ENCODE measurements at places on chromosomes 12 and 14.

- no peak for DNase-seq
Observed at GRCh38 chr14:100274250-100274649, 32.0 kb downstream of the SLC25A29 start.

- DNase-seq = no peak
Observed at GRCh38 chr14:67644428-67644827, 24.7 kb downstream of the ARG2 start.

- DNase-seq = no peak
Observed at GRCh38 chr14:53912021-53912420, 44.6 kb downstream of the BMP4 start.

DNA sequence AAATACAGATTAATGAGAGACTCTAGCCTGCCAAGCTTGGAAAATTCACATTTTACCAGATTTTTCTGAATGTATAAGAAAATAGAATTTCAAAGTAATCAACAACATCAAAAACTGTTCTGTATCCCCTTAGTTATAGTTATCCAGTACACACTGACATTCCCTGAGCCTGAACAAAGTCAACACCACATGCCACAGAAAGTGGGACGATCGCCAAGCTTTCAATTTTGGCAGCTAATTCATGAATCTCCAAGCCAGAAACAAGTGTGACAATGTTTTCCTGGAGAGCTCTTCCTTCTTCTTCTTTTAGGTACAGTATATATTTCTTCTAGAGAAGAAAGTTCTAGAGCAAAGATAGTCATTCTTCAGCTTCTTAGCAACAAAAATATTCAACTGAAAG lies 290.2 kb downstream of the PRKD1 start:
- no peak for DNase-seq

- DNase-seq = no peak
Observed at GRCh38 chr12:87363497-87364084, 665.6 kb downstream of the C12orf50 start.

DNA sequence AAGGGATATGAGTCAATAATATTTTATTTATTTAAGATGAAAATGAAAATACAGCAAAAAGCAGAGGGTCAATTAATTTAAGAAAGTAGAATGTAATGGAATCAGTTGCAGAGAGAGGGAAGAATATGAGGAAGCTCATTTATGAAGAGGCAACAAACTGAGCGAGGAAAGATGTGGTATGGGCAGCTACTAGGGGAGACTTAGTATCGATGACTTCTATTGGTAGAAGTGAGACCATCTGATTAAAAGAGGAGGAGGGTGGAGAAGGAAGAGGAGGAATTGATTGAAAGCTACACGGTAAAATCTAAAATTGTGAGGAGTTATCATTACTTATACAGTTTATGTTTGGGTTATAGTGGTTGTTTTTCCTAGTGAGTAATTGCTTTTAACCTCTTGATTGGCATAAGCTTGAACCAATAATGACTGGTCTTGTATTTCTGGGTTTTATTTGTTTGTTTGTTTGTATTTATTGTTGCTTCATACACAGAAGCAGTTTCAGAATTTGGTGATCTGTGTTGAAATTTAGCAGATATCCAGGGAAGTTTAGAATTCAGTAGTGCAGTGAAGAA lies 121.0 kb downstream of the LRRIQ1 start:
- no peak for DNase-seq

GRCh38 chr12:45279931-45280830 lies 64.3 kb downstream of the ANO6 start:
- no peak for DNase-seq

- no peak for DNase-seq
Observed at GRCh38 chr12:180445-180844, 33.5 kb downstream of the SLC6A12 start.

GRCh38 chr12:8742501-8742900 lies 44.7 kb downstream of the RIMKLB start:
- no peak for DNase-seq

DNA sequence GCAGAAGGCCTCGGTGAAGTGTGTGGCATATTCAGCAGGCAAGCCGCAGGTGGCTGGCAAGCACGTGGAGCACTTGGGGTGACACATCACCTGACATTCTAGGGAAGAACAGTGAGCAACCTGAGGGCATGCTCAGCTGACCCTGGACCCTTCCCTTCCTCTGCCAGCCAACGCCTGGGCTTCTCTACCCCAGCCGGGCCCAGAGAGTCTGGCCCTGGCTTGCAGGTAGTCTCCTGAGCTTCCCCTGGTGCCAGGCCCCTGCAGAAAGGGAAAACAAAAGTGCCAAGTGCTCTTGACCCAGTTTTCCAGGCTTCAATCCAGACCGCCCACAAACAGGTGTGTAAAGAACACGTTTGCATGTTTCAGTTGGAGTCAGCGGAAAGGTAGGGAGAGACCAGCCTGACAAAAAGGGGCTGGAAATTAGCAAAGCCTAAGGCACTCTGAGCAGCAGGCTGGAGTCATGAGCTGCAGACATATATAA lies 45.7 kb downstream of the PRKAB1 start:
- no peak for DNase-seq

DNA sequence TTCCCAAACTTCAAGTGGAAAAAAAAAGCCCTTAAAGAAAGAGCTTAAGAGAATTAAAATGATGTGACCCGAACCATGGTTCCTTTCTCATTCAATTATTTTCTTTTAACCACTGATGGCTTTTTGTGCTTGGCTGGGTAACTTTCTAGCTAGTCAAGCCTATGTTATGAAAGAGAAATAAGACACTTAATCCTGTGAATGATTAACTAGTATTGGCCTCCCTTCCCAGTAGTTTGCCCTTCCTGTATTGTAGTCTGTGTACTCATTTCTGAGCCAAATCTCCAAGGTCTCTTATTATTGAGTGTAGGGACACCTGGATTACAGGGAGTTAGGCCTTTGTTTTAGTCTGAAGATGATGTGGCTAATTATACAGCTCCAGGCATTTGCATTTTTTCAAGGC lies 353.0 kb downstream of the RAD51B start:
- no peak for DNase-seq

DNA sequence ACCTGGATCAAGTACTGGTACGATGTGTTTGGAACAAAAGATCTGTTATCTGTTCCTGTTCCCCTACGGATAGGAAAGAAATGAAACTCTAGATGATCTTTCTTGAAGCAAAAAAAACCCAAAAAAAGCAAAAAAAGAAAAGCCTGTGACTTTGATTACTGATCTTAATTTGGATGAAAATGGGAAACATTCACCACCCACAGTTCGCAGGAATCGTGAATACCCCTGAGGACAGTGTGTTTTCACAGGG lies 138.7 kb upstream of the LMNTD1 start:
- DNase-seq = no peak

DNA sequence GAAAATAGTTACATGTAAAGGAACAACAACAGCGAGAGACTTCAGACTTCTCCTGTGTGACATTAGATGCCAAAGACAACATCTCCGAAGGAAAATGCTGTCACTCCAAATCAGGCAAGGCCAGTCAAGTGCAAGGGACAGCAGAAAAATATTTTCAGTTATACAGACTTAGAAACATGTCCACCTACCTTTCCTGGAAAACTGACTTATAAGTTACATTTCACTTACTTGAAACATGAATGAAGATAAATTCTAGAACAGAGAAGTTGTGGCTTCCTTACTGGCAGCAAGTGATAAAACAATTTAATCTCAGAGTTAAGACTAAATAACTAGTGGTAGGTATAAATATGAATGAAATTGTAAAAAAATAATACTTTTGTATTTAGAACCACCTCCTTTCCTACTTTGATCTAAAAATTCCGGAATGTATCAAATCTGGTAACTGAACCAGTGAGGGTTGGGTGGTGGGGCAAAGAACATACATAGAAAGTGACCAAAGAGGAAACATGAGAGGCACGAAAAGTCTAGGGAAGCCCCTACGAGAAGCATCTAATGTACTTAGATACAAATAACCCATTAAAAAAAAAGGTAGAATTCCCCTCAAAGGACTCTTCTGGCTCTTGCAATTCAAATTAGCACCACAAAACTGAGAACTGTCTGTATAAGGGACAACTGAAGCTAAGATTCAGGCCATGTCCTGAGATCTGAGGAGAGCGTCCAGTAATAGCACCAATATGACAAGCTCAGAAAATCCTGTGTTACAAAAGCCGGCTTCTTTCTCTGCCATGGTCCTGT lies 21.2 kb downstream of the MTHFD1 start:
- no peak for DNase-seq

DNA sequence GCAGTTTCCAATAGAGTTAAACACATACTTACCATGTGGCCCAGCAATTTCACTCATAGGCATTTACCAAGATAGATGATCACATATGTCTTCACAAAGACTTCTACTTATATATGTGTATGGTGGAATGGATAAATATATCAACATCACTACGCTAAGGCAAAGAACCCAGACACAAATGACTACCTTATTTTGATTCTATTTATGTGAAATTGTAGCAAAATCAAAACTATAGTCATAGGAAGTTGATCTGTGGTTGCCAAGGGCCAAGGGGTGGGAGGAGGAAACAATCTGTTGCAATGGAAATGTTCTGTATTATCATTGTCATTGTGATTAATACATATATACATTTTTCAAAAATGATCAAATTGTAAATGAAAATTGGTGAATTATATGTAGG lies 47.7 kb upstream of the ANP32D start:
- no peak for DNase-seq

- no peak for DNase-seq
Observed at GRCh38 chr12:121167232-121167820, 34.6 kb downstream of the P2RX7 start.

DNA sequence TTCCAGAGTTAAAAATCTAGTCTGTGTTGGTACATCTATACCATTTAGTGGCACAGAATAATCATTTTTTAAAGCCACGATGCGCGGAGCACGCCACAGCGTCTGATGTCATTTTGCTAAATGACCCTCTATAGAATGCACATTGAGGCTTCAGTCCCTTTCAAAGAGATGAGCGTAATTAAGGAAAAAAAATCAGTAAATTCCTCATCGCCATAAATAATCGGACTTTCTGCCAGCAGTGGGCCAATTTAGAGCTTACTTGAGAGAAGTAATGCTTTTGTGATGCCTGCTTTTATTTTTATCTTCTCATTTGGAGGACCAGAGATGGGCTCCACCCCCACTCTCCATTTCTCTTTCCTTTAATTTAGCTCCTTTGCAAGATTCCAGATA lies 4.0 kb downstream of the ASCL1 start:
- peak; percentile 71 for DNase-seq

GRCh38 chr12:5348057-5348456 lies 83.9 kb upstream of the NTF3 start:
- no peak for DNase-seq

DNA sequence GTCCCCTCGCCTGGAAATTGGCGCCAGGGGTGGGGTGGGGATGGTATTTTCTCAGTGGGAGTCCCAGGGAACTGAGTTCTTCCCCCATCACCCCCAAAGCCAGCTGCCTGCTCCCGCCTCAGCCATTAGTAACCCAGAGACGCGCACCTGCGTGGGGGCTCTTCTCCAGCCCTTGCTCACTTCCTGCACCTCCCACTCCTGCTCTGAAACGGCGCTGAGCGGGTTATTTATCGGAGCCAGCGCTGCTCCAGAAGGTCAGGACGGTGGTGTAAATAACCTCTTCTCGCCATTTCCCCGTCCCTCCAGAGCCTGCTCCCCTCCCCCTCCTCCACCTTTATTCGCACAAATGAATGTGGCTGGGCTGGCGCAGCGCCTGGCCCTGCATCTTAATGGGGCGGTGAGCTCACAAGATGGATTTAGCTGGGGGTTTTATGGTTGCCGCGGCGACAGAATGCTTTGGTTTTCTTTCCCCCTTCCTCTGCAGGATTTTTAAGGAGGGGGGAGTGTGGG lies 12.2 kb downstream of the GPR84 start:
- DNase-seq = no peak

DNA sequence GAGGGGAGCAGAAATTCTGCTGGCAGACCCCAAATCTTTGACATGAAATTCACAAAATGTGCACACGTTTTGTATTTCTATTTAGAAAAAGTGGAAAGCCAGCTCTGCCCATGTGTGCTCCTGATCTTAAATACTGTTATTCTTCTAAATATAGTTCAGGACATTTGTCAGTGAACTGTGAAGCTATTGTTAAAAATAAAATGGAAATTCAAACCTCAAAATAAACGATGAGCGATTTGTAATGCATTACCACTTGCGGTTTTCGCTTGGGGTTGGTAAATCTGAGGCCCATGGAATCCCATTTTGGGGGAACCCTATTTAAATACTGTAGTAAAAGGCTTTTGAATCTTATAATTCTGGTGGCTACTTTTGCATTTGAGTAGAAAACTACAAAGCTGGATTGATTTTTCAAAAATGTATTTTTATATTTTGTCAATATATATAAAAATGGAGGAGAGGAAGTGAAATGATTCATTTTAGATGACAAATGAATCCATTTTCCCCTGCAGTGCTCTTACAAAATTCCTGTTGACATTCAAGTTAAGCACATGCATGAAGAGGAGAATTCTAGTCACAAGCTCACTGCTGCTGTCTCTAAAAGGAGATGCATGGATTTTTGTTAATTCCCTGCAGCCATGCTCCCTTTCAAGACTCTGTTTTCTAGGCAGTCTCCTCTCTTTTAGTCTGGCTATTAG lies 47.1 kb downstream of the FLRT2 start:
- DNase-seq = no peak

- DNase-seq = no peak
Observed at GRCh38 chr12:94152292-94153078, 4.1 kb downstream of the PLXNC1 start.

DNA sequence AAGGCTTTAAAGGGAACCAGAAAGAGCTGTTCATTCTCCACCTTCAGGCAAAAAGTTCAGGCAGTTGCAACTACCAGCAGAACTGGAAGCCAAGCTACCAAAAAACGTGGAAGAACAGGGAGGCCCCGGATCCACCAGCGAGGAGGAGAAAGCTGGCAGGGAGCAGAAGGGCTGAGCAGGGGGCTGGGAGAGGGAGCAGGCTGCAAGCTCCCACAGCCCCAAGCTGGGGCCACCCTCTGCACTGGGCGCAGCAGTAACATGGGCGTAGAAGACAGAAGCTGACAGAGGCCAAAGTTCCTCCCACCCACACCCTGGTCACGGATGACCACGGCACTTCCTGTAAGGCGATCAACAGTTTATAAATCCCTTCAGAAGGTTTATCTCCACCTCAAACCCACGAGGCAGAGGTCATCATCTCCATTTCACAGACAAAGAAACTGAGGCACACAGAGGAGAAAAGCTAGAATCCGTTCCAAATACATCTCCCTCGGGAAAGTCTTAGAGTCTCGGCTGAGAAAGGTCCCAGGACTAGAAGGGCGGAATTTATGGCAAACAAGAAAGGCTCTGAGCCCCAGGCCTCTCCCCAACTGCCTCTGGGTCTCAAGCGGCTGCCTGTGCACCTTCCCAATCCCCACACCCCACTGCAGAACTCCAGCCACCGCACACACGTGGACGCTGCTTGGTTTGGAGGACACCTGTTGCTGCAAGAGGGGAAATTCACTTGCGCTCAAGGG lies 1.8 kb downstream of the CCDC85C start:
- DNase-seq = no peak

DNA sequence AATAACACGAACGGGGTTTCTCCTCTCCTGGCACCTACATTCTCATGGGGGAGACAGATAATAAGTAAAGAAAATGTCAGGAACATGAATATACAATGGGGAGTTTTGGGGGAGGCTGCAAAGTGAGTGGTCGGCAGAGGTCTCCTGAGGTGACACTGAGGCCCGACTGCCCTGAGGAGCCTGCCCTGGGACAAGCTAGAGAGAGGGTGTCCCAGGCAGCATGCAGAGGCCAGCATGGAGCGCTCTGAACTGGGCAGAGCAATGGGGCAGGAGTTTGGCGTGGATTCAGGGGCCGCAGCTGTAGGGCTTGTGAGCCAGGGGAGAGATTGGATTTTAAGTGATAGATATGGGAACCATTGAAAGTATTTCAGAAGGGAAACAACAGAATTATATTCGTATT lies 320.5 kb downstream of the CACNA1C start:
- no peak for DNase-seq

- no peak for DNase-seq
Observed at GRCh38 chr12:49962861-49963765, 1.4 kb downstream of the AQP5 start.

- DNase-seq = no peak
Observed at GRCh38 chr12:53953831-53954693, 641 bp upstream of the HOXC12 start.

Measured in NCI-H1436 treated with DMSO at 0.1 percent for 48 hours (cell line).